Naive B cell (primary cell): ENCODE measurements at places on chromosomes 6 and 20.
A peak's percentile ranks its signal among the peaks of the same experiment; 100 is the strongest.

DNA sequence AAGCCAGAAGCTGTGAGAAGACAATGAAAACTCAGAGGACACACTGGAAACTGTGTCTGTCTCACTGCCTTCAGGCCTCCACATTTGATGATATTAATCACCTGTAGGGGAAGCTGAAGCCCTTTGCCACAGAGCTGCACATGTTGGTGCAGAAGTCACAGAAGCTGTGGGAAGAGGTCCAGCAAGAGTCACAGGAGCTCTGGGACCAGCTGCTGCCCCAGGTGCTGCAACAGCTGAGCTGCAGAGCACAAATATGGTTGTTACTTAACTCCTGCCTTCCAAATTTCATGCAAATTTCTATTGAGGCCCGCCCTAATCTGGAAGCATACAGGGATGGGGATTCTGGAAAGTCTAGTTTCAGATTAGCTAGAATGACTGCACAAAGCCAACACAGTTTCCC is 169.3 kb downstream of the OGFRL1 start:
- no peak overlapping the region for H3K27ac ChIP-seq
- DNase-seq = no peak
- H3K4me1 ChIP-seq = peaks cover 13% of the 10 kb centered on the region
- H3K27me3 ChIP-seq = no peaks in the 10 kb centered on the region
- no peak overlapping the region for H3K4me3 ChIP-seq

DNA sequence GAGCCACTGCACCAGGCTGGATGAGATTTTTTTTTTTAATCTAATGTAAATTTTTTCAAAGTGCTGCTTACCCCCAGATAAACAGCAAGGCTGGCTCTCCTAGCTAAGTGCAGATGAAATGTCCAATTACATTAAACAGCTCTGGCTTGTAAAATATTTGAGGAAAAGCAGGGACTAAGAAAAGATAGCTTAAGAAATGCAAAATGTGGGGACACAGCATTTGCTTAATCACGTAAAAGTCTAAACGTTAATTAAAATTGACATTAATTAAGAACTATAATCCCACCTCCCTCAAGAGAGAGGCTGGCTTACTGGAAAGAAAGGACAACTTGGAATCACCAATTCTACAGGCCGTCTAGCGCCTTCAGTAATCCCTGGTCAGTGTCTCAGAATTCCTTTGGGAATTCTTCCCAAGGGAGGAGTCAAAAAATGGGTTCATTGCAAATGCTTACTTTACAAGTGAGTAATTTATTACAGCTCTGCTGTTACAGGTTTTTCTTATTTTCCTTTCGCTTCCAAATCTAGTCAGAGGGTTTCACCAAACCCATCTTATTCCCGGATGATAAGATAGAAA is 13.6 kb upstream of the MARCKS start:
- no peak for DNase-seq
- no peaks in the 10 kb centered on the region for H3K4me1 ChIP-seq
- no peaks in the 10 kb centered on the region for H3K27me3 ChIP-seq
- no peak overlapping the region for H3K27ac ChIP-seq
- H3K36me3 ChIP-seq = no peaks in the 10 kb centered on the region

- peaks cover 23% of the 10 kb centered on the region for H3K36me3 ChIP-seq
- DNase-seq = no peak
- H3K27ac ChIP-seq = no peak overlapping the region
These were observed 149.7 kb upstream of the SIM1 start for GRCh38 chr6:100614386-100614785.

- no peaks in the 10 kb centered on the region for H3K27me3 ChIP-seq
- H3K36me3 ChIP-seq = no peaks in the 10 kb centered on the region
- H3K4me3 ChIP-seq = no peak overlapping the region
- no peak for DNase-seq
- H3K27ac ChIP-seq = no peak overlapping the region
- H3K4me1 ChIP-seq = no peaks in the 10 kb centered on the region
These were observed 120.2 kb upstream of the RAB32 start for GRCh38 chr6:146423452-146423851.

DNA sequence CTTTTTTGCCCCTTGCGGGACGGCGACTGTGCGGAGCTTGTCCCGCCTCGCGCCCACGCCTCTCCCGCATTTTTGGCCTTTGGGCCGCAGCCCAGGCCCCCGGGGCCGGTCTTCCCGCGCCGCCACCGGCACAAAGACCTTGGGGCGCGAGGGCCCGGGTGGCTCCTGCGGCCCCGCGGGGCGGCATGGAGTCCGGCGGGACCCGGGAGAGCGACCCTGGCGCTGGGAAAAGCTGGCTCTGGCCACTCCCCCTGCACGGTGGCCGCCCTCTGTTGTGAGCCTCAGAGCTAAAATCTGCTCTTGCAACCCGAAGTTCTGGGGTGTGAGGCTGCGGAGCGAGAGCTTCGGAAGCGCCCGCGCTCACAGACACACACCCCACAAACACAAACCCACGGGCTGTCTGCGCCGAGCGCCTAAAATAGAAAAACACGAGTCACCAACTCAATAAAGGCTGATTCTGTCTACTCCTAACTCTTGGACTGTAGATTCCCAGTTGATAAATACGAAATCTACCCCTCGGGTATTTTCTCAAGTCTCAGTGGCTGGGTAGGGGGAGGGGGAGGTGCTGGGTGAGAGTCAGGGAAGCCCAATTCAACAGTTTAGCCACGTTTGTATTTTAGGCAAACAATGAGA is 496 bp upstream of the BEND3 start:
- H3K27ac ChIP-seq = no peak overlapping the region
- no peaks in the 10 kb centered on the region for H3K36me3 ChIP-seq
- peak; percentile 24 for DNase-seq
- no peaks in the 10 kb centered on the region for H3K27me3 ChIP-seq
- peaks cover 13% of the 10 kb centered on the region for H3K4me1 ChIP-seq

DNA sequence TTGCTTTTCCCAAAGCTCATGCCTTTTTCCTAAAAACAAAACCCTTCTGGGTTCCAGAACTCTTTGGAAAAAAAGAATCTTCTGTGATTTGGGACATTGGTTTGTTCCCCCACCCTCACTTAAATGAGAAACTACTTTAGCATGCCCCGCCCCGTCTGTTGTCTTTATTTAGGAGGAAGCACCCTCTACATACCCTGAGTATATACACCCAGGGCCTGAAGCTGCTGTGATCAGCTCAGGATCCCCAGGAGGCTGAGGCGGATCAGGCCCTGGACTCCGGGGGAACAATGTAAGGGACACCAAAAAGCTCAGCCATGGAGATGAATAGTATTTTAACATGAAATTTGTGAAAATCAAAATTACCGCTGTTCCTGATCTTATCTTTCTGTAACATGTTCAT is 1.4 kb downstream of the BCAS1 start:
- no peaks in the 10 kb centered on the region for H3K27me3 ChIP-seq
- DNase-seq = no peak
- H3K4me3 ChIP-seq = no peak overlapping the region
- no peaks in the 10 kb centered on the region for H3K36me3 ChIP-seq
- H3K4me1 ChIP-seq = peaks cover 6% of the 10 kb centered on the region

DNA sequence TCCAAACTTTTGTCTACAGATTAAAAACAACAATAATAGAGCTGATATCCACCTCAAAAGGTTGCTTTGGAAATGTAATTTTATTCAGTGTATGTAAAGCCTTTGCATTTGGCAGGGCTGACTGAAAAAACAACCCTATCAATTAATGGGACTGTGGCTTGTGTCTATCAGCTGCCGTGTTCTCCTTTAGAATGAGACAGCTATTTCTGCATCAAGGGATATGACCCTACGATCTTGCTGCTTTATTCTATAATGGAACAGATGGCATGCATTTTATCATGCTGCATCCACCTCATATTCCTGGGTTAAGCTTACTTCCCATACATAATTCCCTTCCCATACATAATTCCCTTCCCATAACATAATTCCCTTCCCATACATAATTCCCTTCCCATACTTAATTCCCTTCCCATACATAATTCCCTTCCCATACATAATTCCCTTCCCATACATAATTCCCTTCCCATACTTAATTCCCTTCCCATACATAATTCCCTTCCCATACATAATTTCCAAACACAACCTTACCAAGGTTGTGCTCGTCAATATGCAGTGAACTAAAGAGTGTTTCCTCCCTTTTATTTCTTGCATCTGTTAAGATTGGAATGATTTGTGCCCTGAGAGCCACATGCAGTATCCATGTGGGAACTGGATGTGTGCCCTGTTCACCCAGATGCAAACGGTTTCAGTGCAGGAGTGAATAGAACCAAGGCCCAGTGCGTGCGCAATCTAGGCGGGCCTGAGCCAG is 26.8 kb downstream of the SERPINB6 start:
- peaks cover 23% of the 10 kb centered on the region for H3K36me3 ChIP-seq
- no peak for DNase-seq
- peaks cover 50% of the 10 kb centered on the region for H3K4me1 ChIP-seq

GRCh38 chr6:29747688-29748250 is 24.5 kb downstream of the HLA-F start:
- no peak overlapping the region for H3K27ac ChIP-seq
- H3K27me3 ChIP-seq = no peaks in the 10 kb centered on the region
- peaks cover 37% of the 10 kb centered on the region for H3K4me1 ChIP-seq
- H3K36me3 ChIP-seq = peaks cover 3% of the 10 kb centered on the region

- peaks cover 12% of the 10 kb centered on the region for H3K27me3 ChIP-seq
- H3K36me3 ChIP-seq = peaks cover 6% of the 10 kb centered on the region
- H3K27ac ChIP-seq = no peak overlapping the region
- H3K4me1 ChIP-seq = peaks cover 11% of the 10 kb centered on the region
- DNase-seq = no peak
- no peak overlapping the region for H3K4me3 ChIP-seq
These were observed 23.1 kb downstream of the PFDN4 start for GRCh38 chr20:54231036-54231435.

DNA sequence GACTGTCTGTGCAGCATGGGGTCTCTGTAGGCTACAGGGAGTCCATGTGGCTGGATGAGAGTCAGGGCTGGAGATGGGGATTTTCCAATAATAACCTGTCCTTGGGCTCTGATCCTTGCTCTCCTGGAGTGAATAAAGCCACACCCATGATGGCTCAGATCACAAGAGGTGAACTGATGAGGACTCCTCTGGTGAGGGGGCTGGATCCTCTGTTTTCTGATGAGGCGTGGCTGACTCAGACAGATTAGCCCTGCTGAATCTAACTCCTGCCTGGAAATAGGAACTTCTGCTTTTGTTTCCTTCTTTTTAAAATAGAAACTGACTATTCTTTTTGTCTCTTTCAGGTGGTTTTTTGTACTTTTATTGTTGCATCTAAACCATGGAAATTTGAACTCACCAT is 27.0 kb downstream of the CST9L start:
- H3K4me1 ChIP-seq = no peaks in the 10 kb centered on the region
- H3K4me3 ChIP-seq = no peak overlapping the region
- H3K27me3 ChIP-seq = no peaks in the 10 kb centered on the region
- H3K27ac ChIP-seq = no peak overlapping the region
- DNase-seq = no peak
- H3K36me3 ChIP-seq = no peaks in the 10 kb centered on the region

DNA sequence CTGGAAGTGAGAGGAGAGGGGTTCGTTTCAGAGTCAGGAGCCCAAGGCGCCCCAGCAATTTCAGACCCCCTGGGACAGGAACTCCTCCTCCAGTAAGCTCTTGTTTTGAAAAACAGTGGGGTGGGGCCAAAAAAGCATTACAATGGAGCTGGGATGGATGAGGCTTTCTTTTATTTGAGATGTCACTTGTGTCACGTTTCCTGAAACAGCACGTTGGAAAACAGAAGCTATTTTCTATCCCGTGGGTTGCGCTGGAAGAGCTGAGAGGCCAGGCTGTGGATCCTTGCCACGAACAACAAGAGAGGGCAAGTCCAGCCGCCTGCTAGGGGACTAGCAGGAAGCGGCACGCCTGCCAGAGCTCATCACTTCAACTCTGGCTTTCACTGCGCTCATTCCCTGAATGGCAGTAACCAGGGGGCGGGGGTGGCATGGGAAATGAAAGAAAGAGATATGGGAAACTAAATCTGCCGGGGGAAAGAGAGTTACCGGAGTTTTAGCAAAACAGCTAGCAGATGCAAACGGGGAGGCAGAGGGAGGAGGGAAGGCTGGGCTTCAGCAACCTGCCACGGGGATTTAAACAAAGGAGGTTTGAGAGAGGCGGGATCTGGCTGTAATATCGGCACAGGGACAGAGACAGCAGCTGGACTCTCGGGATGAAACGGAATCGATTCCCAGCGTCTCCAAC is 34.6 kb downstream of the GCNT2 start:
- H3K36me3 ChIP-seq = peaks cover 17% of the 10 kb centered on the region
- H3K27ac ChIP-seq = no peak overlapping the region
- no peaks in the 10 kb centered on the region for H3K27me3 ChIP-seq
- DNase-seq = no peak
- peaks cover 49% of the 10 kb centered on the region for H3K4me1 ChIP-seq

- peaks cover 10% of the 10 kb centered on the region for H3K27me3 ChIP-seq
- peaks cover 23% of the 10 kb centered on the region for H3K4me1 ChIP-seq
- no peaks in the 10 kb centered on the region for H3K36me3 ChIP-seq
- H3K4me3 ChIP-seq = no peak overlapping the region
- H3K27ac ChIP-seq = peak overlapping the region; percentile 56
- no peak for DNase-seq
These were observed 59.6 kb downstream of the PPP1R14C start for GRCh38 chr6:150202404-150202803.

- H3K4me3 ChIP-seq = peak overlapping the region; percentile 66
- DNase-seq = no peak
- H3K27ac ChIP-seq = peak overlapping the region; percentile 88
- H3K4me1 ChIP-seq = peaks cover 63% of the 10 kb centered on the region
- no peaks in the 10 kb centered on the region for H3K27me3 ChIP-seq
These were observed 30.0 kb downstream of the MAP3K5 start for GRCh38 chr6:136762022-136762975.

DNA sequence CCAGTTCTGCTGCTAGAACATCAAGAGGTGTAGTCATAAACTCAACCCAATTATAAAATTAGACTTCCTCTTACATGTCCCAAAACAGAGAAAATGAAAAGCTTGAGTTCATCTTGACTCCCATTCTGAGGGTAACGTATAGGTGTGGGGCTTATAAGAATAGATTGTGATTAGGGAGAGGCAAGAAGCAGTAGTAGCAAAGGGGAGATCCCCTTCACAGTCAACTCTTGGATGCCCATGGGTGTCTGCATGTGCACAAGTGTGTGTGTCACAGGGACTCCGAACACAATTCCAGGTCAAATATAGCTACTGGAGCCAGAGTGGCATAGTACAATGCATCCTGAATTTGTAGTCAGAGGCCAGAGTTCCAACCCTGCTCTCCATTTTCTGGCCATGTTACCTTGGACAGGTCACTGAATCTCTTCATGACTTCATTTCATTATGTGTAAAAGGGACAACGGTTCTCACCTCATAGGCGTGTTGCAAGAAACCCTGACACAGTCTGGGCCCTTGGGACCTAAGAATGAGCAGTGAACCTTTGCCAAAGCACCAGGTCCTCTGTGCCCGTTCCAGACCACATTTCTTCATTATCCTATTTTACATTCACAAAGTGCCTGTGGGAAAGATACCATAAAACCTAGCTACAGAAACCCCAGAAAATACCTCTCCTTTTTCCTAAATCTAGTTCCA is 11.8 kb downstream of the GSTA4 start:
- H3K4me3 ChIP-seq = peak overlapping the region; percentile 55
- no peaks in the 10 kb centered on the region for H3K27me3 ChIP-seq
- H3K4me1 ChIP-seq = peaks cover 40% of the 10 kb centered on the region
- H3K36me3 ChIP-seq = no peaks in the 10 kb centered on the region
- peak overlapping the region; percentile 35 for H3K27ac ChIP-seq

- H3K4me1 ChIP-seq = no peaks in the 10 kb centered on the region
- no peak overlapping the region for H3K27ac ChIP-seq
- H3K27me3 ChIP-seq = no peaks in the 10 kb centered on the region
- no peak overlapping the region for H3K4me3 ChIP-seq
- no peaks in the 10 kb centered on the region for H3K36me3 ChIP-seq
These were observed 167.9 kb upstream of the MAN1A1 start for GRCh38 chr6:119517428-119517827.
